ENCODE measurements at places on chromosomes 2 and 18.

DNA sequence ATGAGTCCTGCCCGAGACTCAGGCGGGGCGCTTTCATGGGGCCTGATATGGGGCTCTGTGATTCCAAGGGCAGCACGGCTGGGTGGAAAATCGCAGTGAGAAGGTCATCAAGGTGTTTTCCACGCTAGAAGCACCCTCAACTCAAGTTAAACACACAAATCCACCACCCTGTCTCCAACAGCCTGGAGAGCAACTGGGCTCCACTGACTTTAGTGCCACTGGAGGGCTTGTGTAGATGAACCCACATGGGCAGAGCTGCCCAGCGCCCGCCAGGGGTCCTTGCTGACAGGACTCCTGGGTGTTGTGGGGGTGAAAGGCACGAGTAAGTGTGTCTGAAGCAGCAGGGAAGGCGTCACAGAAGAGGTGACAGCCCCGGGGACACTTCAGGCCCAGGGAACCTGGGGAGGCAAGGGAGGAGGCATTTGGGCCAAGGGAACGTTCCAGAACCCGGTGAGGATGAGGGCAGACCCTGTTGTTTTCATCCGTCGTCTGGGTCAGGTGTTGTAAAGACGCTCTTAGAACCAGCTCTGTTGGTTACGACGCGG, 51.8 kb upstream of the CTDP1 start:
- no peak for DNase-seq

DNA sequence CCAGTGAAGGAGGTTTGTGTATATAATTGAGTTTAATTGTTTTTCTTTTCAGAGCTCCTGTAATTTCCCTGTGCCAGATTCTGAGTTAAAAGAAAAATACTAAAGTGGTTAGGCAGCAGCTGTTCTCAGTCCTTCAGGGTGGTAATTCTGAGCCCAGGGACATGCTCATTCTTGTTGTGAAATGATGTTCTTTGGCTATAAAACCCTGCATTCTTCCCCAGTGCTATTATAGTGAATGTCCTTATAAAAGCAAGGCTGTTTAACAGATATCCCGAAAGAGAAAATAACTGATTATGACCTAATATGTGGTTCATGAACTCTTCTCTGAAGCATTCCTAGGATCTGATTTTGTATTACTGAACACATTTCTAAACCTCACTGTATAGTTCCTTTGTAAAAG, 34.0 kb downstream of the ADAM23 start:
- DNase-seq, result no peak

- no peak for DNase-seq
Observed at GRCh38 chr2:140836826-140837225, 1294.0 kb downstream of the LRP1B start.

- no peak for DNase-seq
Observed at GRCh38 chr2:101558740-101559525, 84.0 kb upstream of the RFX8 start.

- DNase-seq, result no peak
Observed at GRCh38 chr18:75106746-75107145, 102.2 kb downstream of the PTGR3 start.

GRCh38 chr2:9473985-9474360, 378 bp upstream of the IAH1 start:
- DNase-seq, result no peak

DNA sequence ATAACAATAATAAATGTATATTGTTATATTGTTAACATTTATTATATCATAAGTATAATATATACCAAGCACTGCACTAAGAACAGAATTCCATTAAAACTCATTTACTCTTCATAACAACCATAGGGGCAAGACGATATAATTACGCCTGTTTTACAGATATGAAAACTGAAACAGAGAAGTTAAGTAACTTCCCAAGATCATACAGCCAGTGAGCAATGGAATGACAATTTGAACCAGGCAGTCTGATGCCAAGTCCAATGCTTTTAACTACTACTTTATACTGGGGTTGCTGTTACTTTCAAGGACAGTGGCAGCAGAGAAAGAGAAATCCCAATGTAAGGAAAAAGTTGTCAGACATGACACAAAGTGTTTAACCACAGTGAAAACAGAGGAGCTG, 338.8 kb upstream of the ID2 start:
- no peak for DNase-seq

- no peak for DNase-seq
Observed at GRCh38 chr2:224952936-224953657, 89.2 kb downstream of the DOCK10 start.
